KBM-7 (cell line): ENCODE measurements at places on chromosomes 11 and 22.

- DNase-seq = no peak
These were observed at the start of gene IGSF22 for GRCh38 chr11:18726040-18726439. TSS of gene IGSF22 (minus strand) at chr11:18726188. CDS start at chr11:18724236, 1,952 bp downstream.

GRCh38 chr11:1052133-1053011, 15.9 kb upstream of the MUC6 start:
- no peak for DNase-seq

DNA sequence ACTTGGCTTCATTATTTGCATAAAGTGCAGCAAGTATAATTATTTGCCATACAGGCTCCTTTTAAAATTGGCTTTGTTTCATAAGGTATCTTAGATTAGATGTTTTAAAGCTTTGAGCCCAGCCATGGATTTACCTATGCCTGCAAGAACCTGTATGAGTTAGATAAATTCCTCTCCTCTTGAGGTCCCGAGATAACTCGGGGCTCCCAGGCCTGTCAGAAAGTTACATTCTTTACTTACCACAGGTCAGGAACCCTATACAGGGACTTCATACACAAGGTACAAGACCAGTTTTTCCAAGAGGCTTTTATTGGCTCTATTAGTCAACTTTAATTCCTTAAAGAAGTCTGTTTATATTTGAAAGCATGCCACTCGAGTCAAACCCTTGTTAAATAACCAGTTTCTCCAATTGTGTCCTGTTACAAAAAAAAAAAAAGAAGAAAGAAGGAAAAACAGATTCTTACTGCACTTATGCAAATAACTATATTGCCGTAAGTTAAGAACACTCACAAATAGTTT, 2.3 kb upstream of the C1QTNF6 start:
- DNase-seq = no peak

DNA sequence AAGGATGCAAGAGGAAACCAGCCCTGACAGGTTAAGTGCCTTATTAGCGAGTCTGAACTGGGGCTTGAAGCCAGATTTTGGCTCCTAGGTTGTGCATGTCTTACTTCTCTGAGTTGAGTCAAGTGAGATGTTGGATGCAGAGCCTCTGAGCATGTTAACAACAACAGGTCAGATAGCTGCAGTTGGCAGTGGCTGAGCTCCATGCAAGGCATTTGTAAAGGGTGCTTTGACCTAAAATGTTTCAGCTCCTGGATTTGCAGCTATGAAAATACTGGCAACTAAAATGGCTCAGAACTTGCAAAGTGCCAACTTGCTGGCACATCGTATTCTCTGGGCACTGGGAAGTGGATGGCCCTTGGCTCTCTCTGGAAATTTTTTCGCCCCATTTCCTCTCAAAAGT, 16.4 kb upstream of the CSRP3 start:
- DNase-seq = no peak

GRCh38 chr22:46073683-46074504, 76.4 kb upstream of the PPARA start:
- DNase-seq = peak; percentile 57

GRCh38 chr11:35918716-35919115, 25.1 kb upstream of the LDLRAD3 start:
- no peak for DNase-seq

GRCh38 chr22:31526270-31526669, 29.9 kb downstream of the SFI1 start:
- DNase-seq = no peak

- no peak for DNase-seq
These were observed 1517.5 kb upstream of the TENM4 start for GRCh38 chr11:80958361-80958760.

DNA sequence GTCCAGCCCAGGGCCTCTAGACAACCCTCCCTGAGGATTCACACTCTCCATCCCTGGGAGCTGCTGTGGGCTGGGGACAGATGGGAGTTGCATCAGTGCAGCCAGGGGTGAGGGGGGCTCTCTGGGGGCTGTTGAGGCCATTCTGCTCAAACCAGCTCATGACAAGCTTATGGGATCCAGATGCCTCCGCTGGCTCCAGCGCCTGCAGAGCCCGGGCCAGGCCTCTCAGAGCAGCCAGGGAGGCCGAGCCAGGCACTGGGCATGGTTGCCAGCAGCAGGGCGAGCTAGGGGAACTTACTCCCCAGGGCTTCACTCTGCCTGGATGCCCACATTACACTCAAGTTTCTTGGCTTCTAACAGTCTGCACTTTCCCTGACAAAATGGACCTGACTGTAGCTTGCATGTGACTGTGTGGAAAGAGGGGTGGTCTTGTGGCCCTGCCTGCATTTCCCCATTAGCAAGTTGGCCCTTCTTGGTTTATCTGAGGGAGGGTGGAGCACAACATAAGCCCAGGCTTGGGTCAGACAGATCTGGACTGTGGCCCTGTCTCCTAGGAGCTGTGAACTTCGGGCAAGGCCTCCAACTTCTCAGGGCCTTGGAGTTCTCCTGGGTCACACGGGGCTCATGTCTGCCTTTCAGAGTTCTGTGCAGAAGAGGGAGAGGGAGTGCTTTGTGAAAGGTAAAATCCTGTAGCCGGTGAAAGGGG, 34.5 kb upstream of the CYB5R3 start:
- DNase-seq = no peak

DNA sequence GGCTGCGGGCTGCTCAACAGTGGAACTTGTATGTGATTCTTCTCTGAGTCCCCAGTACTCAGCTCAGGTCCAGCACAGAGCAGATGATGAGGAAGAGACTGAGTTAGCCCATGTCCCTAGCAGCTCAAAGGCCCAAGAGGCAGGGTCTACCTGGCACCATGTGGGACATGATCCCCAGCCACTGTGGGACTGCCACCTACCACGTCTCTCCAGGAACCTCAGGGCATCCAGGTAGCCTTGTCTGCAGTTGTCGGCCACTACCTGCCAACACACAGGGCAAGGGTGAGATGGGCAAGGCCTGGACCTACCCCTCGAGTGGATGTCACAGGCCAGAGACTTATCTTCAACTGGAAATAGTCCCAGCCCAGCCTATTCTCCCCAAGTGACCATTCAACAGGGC, 4.4 kb downstream of the PNPLA5 start:
- DNase-seq = no peak

DNA sequence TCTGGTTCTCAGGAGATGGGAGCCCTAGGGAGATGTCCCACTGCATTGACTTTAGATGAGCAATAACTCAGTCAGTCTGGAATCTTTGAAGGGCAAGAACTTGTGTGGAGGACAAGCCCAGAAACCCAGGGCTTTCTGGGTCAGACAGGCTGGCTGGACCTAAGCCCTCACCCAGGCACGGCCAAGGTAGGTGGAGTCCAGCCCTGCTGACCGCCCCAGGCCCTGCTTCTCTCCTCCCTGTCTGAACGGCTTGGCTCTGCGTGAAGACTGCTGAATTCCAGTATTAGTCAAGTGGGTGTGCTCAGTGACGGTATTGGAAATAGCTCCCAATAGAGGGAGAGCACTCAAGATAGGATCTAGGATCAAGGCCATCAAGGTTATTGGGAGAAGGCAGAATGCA, 6.1 kb downstream of the CXCR5 start:
- DNase-seq = no peak

GRCh38 chr11:96188243-96189006, 154.6 kb downstream of the MAML2 start:
- peak; percentile 65 for DNase-seq

DNA sequence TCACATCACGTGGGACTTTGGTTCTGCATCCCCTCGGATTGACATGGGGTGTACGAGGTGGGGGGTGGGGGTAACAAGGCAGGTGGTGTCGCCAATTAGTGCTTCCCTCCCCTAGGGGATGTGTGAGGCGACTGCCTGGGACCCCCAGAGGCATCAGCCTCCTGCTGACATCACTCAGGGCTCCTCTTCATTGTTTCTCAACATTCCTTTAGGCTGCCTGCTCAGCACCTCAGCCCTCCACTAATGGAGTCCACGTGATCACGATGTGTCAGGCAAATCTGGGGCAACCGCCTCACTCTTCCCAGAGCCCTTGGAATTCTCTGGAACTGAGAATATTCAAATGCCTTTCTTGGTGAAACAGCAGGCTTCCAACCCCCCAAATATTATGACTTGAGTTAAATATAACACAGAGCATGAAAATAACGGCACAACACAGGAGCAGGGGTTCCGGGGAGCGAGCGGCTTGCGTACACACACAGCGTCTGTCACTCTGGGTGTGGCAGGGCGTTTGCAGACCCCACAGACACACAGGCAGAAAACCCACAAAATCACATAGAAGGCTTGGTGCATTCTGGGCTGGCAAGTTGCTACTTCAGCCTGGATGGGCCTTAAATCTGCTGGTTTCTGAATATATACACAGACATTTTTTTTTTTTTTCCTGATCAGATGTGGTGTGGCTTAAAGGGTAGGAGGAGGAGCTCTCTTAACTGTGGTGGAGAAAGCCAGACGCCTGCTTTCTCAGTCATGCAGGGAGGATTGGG, 170.1 kb upstream of the CADM1 start:
- DNase-seq = no peak

DNA sequence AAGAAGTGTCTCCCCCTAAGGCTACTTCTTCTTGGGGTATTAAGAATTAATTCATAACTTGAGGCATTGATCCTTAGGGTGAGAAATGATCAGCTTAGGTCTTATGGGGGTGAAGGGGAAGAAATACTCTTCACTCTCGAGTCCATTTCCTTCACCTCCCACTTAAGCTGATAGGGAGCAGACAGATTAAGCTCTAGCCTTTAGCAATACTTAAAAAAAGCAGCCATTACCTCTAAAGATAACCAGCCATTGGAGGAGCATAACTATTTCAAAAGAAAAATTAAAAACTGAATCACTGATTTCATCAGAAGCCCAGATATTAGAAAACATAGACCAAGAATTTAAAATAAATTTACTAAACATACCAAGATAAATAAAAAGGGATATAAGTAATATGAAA, 60.5 kb downstream of the ENTHD1 start:
- DNase-seq = no peak

DNA sequence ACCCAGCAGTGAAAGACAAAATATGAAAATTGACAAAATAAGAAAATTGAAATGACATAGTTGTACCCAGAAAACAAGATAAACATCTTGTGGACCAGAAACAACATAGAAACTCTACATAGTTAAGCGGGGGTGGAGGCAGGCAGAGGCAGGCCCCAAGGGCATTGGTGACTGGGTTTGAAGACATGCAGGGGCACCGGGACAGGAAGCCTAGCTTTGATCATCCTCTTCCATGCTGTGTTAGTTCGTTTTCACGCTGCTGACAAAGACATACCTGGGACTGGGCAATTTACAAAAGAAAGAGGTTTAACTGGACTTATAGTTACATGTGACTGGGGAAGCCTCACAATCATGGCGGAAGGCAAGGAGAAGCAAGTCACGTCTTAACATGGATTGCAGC, 33.5 kb upstream of the CRTAM start:
- no peak for DNase-seq

GRCh38 chr11:1868056-1868635, 15.3 kb downstream of the LSP1 start:
- no peak for DNase-seq

DNA sequence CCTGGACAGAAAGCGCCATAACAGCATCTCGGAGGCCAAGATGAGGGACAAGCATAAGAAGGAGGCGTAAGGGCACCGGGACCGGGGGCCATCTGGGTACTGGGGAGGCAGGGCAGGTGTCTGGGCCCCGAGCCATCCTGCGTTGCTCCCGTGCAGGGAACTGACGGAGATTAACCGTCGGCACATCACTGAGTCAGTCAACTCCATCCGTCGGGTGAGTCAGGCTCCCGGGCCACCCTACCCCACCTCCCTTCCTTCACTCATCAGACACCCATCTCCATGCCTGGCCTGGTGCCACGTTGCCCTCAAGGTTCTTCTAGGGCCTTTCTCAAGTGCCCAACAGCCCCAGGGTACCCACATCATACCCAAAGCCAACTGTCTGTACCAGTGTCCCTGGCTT, 15.0 kb downstream of the PLCB3 start:
- DNase-seq = no peak

GRCh38 chr11:61055776-61056175, 46.5 kb upstream of the CD5 start:
- no peak for DNase-seq

DNA sequence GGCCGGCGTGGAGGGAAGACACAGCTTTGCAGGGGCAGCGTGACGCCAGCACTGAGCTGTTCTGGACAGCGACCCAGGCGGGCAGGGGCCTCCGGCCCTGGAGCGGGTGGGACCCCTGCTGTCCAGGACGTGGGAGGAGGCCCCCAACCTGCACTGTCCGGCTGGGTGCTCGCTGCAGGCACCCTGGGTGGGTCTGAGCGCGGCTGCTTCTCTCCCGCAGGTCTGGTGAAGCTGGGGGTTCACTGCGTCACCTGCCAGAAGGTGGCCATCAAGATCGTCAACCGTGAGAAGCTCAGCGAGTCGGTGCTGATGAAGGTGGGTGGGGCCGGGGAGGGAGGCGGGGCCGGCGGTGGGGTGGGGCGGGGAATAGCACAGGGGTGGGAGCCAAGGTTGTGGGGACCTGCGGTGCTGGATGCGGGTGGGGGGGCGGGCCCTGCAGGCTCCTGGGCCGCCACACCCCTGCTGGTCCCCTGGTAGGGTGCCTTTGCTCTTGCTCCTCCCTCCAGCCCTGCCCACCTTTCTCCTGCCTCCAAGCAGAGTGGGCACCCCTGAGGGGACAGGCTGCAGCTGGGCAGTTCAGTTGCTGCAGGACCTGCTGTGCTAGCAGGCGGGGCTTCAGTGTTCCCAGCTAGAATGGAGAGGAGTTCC, 46.2 kb downstream of the BRSK2 start:
- no peak for DNase-seq

- DNase-seq = peak; percentile 59
These were observed 69.4 kb downstream of the FLI1 start for GRCh38 chr11:128763224-128763623.

GRCh38 chr11:44188643-44189042, 93.2 kb downstream of the EXT2 start:
- DNase-seq = no peak

DNA sequence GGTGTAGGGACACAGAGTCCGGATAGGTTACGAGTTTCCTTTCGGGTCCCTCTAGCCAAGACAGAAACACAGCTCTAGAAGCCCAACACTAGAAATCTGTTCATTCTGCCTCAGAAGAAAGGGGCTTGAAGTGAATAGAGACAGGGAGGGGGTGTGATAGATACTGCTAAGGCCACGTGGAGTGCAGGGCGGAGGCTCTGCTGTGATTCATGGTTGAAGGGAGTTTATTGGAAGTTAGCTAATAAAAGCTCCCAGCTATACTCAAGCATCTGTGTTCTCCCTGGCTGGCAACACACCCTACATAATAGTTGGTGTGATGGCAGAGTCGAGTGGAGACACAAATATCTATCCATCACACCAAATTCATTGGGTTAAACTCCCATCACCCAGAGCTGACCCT, 337.4 kb downstream of the CADM1 start:
- no peak for DNase-seq
